ENCODE measurements at places on chromosomes 1 and 21.

DNA sequence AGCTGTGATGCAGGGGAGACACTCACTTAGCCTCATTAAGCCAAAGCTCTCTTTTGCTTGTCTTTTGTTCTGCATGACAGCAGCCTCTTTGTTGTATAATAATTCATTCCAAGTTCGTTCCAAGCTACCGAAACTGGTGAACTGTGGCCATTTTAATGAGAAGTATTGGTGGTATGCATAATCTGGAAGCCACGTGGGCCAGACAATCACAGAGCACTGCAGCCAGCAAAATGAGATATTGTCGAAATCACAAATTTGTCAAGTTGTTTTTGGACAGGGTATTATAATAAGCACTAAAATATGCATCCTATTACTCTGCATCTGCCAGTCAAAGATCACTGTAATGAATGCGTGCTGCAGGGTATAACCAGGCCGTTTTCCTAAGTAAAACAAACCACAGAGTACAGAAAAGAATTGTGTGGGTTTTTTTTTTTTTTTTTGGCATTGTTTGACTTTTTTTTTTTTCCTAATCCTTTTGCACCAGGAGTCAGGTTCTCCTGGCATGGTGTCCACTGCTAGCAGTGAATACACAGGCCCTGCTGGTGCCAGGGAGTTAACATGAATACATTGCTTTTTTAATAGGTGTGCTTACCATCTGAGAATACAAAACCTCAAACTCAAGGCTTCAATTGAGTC, 423.9 kb downstream of the PTBP2 start:
- peak; percentile 36 for DNase-seq

DNA sequence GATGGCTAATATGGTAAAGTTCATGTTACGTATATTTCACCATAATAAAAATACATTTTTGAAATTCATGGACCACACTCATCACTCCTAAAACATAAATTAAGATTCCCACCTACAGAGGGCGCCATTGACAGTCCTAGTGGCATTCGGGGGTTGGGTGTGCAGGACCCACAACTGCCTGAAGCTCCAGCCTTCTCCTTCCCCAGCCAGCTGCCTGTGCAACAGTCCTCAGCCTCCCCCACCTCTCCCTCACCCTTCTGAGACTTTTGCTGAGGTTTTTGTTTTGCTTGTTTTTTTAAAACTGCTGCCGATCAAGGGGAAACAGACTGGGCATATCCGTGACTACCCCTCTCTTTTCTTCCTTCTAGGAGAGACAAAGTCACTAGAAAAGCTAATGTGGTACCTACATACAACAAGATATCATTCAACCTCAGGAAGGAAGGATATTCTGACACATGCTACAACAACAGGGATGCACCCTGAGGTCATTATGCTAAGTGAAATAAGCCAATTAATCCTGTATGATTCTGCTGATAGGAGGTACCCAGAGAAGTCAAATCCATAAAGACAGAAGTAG, 9.2 kb upstream of the EVA1C start:
- DNase-seq = peak; percentile 58

DNA sequence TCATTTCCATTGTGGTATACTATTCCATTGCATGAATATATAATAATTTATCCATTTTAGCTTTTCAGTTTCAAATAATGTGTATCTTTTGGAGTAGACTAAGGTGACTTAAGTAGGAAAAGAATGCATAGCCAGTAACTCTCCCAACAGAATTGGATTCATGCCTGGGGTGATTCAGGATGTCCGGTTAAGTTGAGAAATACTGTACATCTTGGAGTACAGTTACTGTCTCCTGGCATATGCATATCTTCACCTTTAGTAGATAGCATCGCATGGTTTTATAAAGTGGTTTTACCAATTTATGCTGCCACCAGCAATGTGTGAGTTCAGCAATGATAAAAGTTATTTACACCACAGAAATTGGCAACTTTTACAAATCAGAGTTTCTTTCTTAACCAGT, 18.6 kb upstream of the SLC6A9 start:
- no peak for DNase-seq

GRCh38 chr1:188406636-188407035, 1577.9 kb downstream of the PLA2G4A start:
- DNase-seq = no peak

DNA sequence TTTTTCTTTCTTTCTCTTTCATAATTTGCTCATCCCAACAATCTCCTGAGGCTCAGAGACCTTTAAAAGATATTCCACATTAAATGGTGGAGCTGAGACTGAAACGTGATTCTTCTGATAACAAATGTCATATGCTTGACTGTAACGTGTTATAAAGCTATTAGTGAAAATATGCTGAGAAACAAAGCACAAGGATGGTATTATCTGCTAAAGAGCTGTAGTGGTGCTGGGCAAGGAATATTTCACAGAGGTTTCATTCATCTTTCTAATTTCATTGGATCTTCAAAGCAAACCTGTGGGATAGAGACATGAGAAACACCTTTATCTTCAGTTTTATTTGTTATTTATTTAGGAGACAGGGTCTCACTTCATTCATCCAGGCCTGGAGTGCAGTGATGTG, 98.1 kb upstream of the WLS start:
- DNase-seq = no peak

GRCh38 chr1:156544592-156545102, 27.7 kb downstream of the IQGAP3 start:
- DNase-seq = no peak

GRCh38 chr1:225694151-225694603, 41.3 kb upstream of the ENAH start:
- DNase-seq = no peak

DNA sequence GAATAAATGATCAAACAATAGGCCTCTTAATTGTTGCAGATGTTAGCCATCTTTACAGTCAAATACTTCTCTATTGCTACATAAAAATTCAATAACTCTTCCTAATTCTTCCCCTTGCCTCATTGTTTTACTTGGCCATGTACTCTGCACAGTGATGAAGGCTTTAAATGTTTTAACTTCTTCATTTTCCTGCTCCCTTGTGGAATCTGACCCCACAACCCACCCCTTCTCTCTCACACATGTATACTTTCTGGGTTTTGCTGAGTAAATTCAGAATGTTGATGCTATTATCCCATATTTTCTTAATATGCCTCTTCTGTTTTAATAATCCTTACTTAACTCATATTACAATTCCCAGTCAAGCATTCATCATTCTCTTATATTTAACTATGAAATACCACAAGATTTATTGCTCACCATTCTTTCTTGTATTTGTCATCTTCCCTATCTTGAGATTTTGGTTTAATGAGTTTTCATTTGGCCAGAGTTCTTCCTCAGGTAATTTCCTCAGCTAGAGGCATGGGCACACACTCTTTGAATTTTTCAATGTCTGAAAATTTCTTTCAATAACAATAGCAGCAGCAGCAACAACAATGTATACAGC, 327.8 kb upstream of the USP24 start:
- DNase-seq = no peak

DNA sequence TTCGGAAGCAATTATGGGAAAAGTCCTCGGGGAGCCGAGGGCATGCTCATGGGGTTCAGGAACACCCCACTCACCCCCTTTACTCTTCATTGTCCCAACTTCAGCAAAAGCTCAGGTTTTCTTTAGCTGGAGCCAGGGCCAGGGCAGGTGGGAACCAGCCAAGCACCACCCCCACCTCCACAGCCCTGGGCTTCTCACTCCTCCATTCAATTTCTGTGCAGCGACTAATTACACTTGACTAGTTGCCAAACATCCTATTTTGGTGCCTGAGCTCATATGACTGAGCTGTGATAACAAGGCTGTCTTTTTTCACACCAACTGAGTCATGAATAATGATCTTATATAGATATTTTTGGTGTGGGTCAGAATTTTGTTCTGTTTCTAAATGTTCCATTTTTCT, 257.2 kb upstream of the AJAP1 start:
- no peak for DNase-seq

- no peak for DNase-seq
These were observed 15.5 kb downstream of the SSBP3 start for GRCh38 chr1:54390655-54391054.

DNA sequence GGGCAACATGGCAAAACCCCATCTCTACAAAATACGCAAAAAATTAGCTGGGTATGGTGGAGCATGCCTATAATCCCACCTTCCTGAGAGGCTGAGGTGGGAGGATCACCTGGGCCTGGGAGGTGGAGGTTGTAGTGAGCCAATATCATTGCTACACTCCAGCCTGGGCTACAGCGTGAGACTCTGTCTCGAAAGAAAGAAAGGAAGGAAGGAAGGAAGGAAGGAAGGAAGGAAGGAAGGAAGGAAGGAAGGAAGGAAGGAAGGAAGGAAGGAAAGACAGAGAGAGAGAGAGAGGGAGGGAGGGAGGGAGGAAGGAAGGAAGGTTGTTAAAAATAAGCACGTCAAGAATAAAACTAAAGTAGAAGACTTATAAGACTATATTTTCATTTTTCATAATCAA, 17.0 kb upstream of the ATP1A1 start:
- no peak for DNase-seq

GRCh38 chr1:82778612-82779011, 977.9 kb downstream of the ADGRL2 start:
- DNase-seq = no peak

GRCh38 chr1:100526894-100527293, 11.0 kb upstream of the GPR88 start:
- no peak for DNase-seq

DNA sequence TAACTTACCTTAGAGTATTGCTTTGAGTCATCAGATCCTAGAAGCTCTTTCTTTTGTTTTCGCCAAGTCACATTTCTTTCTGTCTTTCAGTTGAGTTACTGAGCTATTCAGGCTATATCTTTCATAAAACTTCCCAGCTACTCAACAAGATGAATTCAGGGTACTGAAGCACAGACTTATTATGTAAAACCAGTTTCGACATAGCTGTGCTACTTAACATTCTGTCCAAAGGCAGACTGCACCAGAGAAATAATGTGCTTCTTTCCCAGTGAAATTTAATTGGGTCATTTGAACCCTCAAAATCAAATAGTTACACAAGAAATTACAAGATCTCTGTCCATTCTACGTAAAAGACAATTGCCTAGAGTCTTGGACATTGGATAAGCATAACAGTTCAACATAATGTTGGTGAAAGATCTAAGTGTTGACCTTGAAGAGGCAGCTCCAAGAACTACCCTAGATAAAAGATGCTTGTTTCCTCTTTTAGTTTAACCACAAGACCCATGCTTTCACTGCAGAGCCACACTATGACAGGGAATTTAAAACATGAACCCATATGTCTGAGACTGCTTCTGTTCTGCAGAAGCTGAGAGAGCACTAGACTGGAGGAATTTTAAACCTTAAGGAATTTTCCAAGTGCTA, 163.2 kb downstream of the LRRC40 start:
- DNase-seq = no peak

DNA sequence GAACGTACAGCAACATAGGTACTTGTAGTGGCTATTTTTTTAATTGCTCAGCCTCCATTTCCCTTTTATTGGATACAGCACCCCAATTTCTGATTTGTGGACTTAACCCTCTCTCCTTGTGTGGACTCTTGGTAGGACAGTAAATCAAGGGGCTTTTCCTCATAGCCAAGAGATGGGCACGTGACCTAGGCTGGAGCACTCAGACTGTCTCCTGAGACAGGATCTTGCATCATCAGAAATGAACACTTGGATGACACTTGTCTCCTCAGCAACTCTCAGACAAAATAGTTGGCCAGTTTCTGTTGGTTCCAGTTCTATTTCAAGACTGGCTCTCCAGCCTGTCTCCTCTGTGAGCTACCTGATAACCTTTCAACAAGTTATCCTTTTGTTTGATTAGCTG, 112.9 kb upstream of the ZNF678 start:
- no peak for DNase-seq

DNA sequence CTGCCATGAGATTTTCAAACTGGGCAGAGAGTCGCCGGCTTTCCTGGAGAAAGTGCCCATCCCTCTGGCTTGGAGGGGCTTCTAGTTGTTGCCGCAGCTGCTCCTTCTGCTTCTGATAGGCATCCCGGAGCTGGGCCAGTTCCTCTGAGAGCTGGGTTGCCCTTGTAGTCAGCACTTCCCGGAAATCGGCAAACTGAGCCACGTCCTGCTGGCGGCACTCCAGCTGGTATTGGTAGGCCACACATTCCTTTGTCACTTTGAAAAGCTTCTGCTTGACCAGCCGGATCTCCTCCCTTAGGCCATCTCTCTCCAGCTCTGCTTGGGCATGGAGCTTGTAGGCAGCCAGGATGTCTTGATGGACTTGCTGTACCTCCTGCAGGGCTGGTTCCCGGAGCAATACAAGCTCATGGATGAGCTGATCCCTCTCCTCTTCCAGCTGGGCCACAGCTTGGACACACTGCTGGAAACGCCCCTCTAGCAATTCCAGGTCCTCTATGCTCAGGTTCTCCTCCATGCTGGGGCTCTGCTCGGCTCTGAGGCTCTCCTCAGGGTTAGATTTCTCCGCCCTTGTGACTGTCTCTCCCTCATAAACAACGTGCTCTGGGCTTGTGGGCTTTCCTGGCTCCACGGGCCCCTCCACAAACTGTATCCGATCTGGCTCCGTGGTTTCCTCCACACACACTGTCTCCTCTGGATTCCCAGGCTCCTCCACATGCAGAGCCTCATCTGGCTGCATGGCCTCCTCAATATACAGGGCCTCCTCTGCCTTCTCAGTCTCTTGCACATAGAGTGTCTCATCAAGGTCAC, 7.3 kb downstream of the SYNC start:
- peak; percentile 51 for DNase-seq

DNA sequence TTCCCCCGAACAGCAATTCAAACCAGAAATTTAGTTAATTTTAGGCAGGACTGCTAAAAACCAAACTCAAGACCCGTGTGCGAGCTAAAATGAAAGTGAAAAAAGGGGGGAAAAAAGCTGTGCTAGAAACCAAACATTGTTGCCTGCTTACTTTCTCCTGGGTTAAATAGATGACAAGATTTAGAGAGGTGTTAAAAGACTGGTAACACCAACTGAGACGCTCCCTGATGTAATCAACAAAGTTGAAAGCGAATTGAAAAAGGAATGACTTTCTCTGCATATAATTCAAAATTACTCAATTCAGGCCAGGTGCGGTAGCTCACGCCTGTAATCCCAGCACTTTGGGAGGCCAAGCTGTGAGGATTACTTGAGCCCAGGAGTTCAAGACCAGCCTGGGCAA, 6.8 kb downstream of the CDCA8 start:
- no peak for DNase-seq

- DNase-seq = no peak
These were observed 350.8 kb upstream of the PTBP2 start for GRCh38 chr1:96370757-96371156.

- no peak for DNase-seq
These were observed 9.6 kb downstream of the TMEM9 start for GRCh38 chr1:201144701-201145100.

- DNase-seq = no peak
These were observed 220.5 kb upstream of the MAP1LC3C start for GRCh38 chr1:242219298-242219901.

- no peak for DNase-seq
These were observed 4.5 kb upstream of the DDX59 start for GRCh38 chr1:200673952-200674823.
